ENCODE measurements at places on chromosomes 7 and 10. TPM values are rescaled to one million over a fixed set of nuclear protein-coding genes. Genes with fewer than 3 reads are reported as not detected.

The FAM237B gene
- not detected for total RNA-seq

The CPEB3 gene
- total RNA-seq = 23.4 TPM

- DNase-seq = peak; percentile 80
These were observed 19.1 kb downstream of the DNAJB6 start for GRCh38 chr7:157355784-157356511.

The PIP gene
- total RNA-seq = not detected

- DNase-seq = no peak
These were observed 15.3 kb downstream of the ECHDC3 start for GRCh38 chr10:11757454-11757820.
